NCI-H1048 (cell line): ENCODE measurements at places on chromosomes 12 and 14.

GRCh38 chr14:76977793-76978720 lies 50.5 kb downstream of the IRF2BPL start:
- no peak for DNase-seq

DNA sequence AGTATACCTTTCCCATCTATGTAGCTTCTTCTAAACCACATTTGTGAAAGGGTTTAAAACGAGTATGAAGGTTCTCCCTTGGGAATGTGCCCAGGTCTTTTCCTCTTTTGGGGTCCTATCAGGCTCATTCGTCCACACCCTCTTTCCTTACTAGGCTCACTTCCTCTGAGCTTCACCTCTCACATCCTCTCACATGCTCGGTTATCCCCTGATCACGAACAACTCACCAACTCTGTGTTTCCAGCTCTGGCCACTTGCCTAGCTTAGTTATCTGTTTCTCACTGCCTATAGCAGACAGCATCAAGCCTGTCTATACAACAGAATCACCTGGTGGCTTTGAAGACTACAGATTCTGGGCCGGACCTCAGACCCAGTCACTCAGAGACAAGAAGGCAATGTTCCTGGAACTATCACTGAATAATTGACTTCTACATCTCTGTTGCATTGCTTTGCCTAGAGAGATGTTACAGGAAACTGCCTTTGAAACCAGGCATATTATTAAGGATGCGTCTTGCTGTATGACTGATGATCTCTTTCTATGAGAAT lies 158.2 kb downstream of the FOXN3 start:
- DNase-seq, result no peak

DNA sequence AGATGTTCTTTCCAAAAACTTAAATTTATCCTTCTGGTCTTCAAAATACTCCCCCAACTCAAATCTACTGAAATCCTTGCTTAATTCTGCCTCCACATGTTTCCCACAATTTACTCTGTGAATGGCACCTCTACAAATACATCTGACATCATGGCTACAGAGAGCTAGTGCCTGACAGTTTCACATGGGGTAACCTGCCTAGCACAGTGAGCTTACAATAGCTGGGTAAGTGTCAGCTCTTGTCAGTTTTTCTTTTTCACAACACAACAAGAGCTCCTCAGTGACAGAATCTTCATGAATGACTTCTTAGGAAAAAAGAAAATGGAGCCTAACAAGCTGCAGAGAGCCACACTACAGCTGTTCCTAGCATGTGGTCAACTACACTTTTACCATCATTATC lies 54.4 kb downstream of the NIN start:
- DNase-seq, result no peak

GRCh38 chr12:18923721-18924120 lies 185.8 kb downstream of the CAPZA3 start:
- no peak for DNase-seq

GRCh38 chr12:111570084-111570961 lies 28.8 kb downstream of the ATXN2 start:
- no peak for DNase-seq

DNA sequence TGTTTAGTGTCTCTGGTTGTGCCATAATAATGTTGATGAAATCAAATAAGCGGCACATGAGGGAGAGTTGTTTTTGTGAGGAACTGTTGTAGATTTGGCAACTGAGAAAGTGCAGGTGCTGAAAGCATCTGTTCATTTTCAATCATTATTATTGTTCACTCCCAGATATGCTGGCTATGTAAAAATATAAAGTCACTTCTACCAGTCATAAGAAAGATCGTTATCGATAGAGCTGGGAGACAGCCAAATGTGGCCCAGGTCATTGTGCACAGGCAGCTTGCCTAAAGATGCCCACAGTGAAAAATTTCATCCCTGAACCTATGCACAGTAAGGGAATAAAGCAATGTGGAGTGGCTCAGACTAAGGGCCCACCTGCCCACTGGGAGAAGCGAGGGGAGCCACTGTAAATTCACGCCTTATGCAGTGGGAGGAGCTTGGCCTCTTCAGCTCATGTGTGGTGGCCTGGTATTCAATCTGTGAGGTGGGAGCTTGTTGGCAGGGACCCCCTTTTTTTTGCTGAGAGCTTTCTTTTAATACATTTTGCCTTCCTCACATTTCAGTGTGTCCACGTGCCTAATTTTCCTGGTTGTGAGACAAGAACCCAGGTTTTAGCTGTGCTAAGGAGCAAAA lies 1490.8 kb upstream of the TMEM132C start:
- no peak for DNase-seq

DNA sequence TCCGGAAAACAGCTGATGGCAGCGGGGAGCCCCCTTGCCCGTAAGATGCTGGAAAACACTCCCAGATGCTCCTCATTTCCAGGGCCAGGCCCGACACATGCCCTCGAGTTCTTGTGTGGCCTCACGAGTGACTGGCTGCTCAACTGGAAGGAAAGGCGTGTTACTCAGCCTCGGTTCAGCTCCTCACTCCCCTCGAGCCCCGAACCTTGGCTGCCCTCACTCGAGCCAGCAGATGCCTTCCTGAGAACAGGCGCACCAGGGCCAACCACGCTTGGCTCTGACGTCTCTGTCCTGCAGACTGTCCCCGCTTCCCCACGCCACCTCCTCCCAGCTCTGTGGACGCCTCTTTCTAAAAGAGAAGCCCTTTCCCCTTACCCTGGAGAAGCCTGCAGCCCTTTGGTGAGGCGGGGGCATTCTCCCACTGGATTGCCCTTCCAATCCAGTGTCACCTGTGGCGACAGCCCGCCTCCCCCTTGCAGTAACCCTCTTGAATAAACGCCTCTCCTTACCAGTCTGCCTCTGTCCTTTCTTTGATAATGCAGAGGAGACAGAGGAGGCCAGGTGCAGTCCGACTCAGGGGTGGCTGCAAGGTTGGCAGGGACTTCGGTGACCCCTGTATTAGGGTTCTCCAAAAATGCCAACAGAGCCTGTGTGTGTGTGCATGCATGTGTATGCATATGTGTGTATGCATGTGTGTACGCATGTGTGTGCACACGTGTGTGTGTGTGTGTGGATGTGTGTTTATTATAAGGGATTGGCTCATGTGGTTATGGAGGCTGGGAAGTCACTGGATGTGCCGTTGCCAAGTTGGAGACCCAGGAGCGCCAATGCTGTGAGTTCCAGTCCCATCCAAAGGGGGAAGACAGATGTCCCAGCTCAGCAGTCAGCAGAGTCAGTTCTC lies 166.3 kb downstream of the KIF26A start:
- DNase-seq, result no peak

GRCh38 chr12:111741235-111741812 lies 25.4 kb upstream of the ALDH2 start:
- DNase-seq, result no peak
